ENCODE measurements at places on chromosomes 2 and 18.

DNA sequence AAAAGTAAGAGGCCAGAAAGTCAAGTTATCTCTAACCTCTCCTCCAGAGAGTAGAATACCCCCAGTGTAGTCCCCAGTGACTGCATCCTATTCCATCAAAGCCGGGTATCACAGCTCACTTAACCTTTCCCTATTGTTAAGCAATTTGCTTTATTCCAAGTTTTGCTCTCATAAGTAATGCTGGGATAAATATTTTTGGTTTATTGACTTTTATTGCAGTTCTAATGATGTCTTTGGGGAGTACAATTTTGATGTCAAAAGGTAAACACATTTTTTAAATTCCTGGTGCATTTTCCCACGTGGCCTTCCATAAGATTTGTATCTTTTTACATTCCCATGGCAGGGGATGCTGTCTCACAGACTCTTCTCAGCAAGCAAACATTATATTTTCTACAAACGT, 43.3 kb downstream of the CMPK2 start:
- no peak for DNase-seq

GRCh38 chr18:80104364-80104779, 4.7 kb upstream of the ADNP2 start:
- DNase-seq: no peak

DNA sequence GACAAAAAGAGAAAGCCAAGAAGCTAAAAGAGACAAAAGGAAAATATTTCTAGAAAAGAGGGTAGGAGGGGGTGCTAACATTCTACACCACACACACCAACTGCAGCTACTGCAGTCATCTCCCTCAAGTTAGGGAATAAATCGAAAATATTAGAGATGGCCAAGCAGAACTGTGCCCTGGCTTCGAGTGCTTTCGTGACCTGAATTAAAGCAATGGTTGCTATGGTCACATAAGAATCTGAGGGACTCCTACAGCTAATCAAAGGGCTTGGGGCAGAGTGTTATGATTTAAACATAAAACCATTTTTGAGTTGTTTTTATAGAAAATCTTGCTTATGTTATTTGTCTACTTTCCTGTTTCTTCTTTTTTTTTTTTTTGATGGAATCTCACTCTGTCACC, 159.6 kb upstream of the HNRNPA3 start:
- DNase-seq: no peak

GRCh38 chr2:147628971-147629421, 215.8 kb upstream of the ACVR2A start:
- DNase-seq: no peak

All from amygdala (tissue), 56 donors.